Activated naive CD4-positive, alpha-beta T cell treated with Interleukin-2 at 50 U/mL for 16 hours (primary cell): ENCODE measurements at places on chromosomes 11 and 22.

DNA sequence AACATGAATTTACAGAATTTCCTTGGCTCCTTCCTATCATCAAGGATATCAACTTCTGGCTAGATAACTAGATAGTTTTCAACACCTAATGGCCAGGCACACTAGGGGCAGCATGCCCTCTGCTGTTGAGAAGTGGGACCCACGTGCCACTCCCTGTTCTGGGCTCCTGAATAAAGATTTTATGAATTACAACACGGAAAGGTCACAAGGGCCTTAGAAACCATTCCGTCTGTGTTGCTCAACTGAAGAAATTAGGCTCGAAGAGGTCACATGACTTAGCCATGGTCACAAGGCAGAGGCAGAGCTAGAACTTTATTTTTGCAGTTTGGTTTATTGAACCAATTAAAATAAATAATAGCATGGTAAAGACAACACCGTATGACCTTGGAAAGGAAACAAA is 36.0 kb downstream of the PRCP start:
- DNase-seq, result no peak

DNA sequence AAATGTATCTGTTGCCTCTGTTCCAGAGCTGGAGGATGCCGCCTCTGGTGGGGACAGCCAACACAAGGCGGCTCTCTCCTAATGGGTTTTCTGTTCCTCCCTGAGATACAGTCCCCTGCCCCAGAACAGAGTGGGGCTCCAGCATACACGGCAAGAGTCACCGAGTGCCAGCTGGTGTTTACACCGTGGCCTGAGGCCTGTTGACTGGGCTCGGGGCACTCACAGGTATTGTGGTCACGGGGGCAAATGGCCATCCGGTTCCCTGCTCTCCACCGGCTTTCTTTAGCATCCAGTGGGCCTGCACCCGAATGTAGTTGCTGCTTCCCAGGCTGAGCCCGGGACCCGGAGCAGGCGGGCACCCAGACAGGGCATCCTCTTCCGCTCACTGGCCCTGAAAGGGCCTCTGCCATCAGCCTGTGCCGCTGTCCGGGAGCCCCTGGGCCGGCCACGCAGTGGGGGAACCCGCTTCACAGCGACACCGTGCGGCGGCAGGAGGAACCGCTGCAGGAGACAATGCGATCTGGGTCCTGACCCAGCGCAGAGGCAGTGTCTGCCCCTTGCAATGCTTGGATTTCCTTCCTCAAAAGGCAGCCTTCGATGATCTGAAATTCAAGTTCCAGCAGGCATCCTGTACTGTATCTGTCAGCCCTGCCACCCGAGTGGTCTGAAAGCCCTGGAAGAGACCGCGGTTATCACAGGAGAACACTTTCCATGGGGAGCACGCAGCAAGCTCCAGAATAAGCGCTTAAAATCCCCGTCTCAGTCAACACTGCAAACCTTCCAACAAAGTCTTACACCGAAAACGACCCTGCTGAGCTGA is 859 bp upstream of the KRTAP5-5 start:
- DNase-seq, result peak; percentile 69

- no peak for DNase-seq
These were observed 115.0 kb downstream of the GGTLC2 start for GRCh38 chr22:22759371-22759770.

GRCh38 chr22:32897400-32897799 is 95.9 kb downstream of the TIMP3 start:
- DNase-seq, result no peak

DNA sequence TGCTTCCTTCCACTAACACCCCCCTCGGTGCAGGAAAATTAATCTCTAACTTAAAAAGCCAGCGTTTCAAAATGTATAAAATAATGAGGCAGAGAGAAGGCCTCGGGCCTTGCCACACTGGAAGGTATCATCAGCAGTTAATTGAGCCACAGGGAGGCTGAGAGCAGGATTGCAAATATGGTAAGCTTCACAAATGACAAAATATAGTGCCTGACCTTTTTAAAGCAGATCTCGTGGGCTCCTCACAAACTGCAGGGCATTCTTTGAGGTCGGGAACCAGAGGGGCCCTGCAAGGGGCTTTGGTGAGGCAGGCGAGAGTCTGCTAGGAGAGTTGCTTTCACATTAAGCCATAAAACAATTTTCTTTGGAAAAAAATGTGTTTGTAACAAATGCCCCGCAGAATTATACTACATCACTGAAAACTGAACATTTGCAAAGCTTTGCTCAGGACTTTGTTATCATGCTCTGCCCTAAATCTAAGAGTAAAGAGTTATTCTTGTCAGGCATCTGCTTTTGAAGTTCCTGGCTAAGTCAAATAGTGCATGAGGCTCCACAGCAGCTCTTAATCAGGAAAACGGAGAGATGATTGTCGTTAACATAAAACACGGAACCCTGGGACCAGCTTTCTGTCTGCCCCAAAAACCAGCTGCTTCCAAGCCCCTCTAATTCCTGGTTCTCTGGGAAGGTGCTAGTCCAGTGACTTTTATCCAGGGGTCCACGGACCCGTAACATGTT is 61.4 kb upstream of the SYT13 start:
- DNase-seq, result no peak

GRCh38 chr11:128917144-128917724 is 25.4 kb downstream of the TP53AIP1 start:
- DNase-seq, result no peak

GRCh38 chr11:83540112-83540675 is 254.0 kb upstream of the CCDC90B start:
- no peak for DNase-seq

- DNase-seq, result no peak
These were observed 3.3 kb downstream of the SPI1 start for GRCh38 chr11:47375020-47375419.

- DNase-seq, result no peak
These were observed 46.1 kb upstream of the LINC01488 start for GRCh38 chr11:69435161-69435986.

GRCh38 chr11:82902880-82903279 is 1.3 kb downstream of the DDIAS start:
- no peak for DNase-seq

DNA sequence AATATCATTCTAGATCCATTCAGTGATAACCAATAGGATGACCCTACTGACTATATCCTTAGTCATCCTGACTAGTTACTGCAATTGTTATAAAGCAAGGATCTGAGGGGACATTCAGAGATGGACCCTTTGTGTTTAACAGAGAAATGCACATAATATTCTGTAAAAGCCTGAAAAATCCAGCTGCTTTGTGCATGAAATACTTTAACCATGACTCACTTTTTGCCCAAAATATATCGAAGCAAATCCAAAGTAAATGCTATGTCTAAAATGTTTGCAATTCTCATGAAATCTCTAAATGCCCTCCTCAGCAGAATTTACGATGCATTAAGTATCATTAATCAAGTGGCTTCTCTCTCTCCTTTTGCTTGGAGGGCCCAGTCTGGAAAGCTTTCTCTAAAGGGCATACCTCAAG is 178.8 kb upstream of the MTMR2 start:
- DNase-seq, result no peak

DNA sequence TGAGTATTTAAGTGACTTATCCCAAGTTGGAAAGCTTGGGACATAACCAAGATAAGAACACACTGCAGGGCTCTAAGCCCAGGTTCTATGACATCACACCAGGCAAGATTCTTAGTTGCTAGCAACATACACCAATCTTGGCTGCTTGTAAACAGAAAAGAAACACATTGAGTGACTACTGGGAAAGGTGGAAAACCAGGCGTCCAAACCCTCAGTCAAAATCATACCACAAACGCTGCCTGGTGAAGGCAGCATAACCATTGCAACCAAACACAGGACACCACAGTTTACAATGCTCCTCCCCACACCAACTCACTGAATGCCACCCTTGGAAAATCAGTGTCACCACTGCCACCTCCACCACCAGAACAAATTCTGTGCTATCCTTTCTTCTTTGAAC is 379.9 kb downstream of the TTC28 start:
- no peak for DNase-seq

- peak; percentile 99 for DNase-seq
These were observed at the start of gene PATL1 for GRCh38 chr11:59668950-59669610. Gene PATL1, minus strand, starts transcription at chr11:59669037. Its CDS starts 142 bp downstream, at chr11:59668895.

- DNase-seq, result no peak
These were observed 615 bp downstream of the ANO5 start for GRCh38 chr11:22193348-22194051.

DNA sequence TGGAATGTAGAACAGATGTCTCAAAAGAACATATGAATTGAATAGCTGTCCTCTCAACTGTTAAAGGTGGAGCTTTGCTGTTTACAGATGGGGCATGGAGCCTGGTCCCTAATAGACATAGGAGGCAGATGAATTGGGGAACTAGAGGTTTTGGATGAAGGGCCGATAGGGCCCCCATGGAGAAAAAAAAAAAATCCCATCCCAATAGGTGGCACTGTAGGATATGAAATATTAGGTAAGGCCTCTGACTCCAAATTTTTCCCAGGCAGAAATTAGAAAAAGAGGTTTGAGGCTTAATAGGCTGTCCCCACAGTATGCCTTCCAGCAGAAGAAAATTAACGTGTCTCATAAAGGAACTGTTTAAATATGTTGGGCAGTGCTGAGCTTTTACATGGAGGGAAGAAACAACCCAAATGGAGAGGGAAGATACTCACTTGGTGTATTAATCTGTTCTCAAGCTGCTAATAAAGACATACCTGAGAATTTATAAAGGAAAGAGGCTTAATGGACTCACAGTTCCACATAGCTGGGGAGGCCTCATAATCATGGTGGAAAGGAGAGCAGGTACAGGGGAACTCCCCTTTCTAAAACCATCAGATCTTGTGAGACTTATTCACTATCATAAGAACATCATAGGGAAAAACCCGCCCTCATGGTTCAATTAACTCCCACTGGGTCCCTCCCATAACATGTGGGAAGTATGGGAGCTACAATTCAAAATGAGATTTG is 30.1 kb upstream of the TMEM45B start:
- no peak for DNase-seq

DNA sequence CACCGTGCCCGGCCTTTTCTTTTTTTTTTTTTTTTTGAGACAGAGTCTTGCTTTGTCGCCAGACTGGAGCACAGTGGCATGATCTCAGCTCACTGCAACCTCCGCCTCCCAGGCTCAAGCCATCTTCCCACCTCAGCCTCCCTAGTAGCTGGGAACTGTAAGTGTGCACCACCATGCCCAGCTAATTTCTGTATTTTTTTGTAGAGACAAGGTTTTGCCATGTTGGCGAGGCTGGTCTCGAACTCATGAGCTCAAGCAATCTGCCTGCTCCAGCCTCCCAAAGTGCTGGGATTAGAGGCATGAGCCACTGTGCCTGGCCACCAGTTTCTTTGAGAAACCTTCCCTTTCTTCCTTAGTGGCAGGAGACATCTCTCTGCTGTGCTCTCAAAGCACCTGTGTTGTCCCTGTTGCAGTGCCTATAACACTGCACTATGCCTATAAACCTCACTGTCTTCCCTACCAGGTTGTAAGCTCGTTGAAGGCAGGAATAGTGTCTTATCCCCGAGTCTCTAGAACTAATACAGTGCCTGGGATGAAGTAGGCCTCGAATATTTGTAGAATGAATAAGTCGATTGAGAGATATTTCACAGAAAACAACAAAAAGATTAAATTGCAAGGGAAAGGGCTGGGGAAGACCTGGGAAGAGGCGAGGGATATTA is 13.7 kb downstream of the TAGLN start:
- DNase-seq, result no peak

- DNase-seq, result no peak
These were observed 577.1 kb upstream of the CCDC90B start for GRCh38 chr11:83863272-83863671.

GRCh38 chr11:124536520-124536919 is 6.9 kb downstream of the OR8B12 start:
- DNase-seq, result no peak

DNA sequence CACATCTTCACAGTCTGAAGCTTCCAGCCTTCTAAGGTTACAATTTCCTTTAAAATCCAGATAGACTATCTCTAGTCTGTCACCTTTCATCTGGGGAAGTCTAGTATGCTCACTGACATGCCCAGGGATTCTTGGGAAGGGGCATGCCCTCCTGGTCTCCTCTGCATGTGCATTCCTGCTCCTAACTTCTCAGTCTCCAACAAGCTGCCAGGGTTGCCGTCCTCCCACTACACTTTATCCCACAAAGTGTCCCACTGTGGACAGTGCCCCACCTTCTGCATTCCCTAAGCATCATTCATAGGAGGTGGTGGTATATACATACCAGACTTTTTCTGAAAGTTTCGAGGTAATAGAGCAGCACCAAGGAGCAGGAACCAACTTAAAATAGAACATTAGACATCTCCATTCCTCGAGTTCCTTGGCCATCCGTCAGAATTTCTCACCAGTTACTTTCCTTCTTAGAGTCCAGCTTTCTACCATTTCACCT is 28.7 kb downstream of the EIF3F start:
- no peak for DNase-seq

GRCh38 chr22:46068181-46068592 is 82.1 kb upstream of the PPARA start:
- no peak for DNase-seq

DNA sequence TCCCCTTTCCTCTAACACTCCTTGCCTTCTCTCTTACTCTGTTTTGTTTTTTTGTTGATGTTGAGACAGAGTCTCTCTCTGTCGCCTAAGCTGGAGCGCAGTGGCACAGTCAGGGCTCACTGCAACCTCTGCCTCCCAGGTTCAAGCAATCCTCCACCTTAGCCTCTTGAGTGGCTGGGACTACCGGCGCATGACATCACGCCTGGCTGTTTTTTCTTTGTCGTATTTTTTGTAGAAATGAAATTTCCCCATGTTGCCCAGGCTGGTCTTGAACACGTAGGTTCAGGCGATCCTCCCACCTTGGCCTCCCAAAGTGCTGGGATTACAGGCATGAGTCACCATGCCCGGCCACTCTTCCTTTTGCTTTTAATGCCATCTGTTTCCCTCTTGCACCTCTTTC is 72.3 kb downstream of the FBXO7 start:
- no peak for DNase-seq

DNA sequence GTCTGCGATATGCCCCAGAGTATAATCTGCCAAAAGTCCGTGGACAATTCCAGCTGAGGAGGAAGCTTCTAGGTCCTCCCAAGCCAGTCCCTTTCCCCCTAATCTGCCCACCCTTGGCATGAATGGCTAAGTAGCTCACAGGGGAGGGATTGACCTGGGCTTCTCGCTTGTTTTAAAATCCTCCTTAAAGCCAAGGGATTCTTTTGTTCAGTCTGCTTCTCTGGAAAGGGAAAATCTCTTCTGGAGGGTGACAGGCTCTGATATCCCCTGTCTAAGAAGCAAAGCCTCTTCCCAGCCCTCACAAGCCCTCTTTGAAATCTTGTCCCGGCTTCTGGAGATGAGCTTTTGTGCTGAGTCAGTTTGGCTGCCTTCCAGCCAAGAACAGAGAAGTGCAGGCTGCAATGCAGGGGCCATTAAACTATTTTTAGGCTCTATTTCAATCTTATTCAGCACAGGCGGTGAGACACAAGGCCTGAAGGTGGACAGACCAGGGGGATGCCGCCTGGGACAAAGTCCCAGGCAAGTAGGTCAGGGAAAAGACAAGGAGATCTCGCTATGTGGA is 23.9 kb downstream of the NEFH start:
- no peak for DNase-seq

GRCh38 chr11:71252269-71252769 is at the start of gene SHANK2:
Gene SHANK2, minus strand, starts transcription at chr11:71252577. Its CDS starts 105,251 bp downstream, at chr11:71147326.
- no peak for DNase-seq

DNA sequence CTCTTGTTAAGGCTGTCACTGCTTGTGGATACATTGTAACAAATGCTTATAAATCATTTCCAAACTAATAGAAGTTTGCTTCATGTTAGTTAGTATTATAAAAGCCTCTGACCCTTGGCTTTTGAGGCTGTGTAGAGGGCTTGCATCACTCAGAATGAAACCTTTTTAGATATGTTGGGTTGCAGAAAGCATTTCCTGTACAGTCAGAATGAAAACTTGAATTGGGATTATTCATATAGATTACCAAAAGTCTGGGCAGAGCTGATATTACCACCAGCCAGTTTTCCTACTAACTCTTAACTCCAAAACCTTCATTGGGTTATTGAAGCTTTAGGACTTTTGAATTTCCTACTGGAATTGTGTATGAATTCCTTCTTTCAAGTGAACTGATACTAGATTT is 12.0 kb downstream of the KMT2A start:
- no peak for DNase-seq
